Mesenteric fat pad (tissue), 1 donor: ENCODE measurements at places on chromosomes 7 and 10. TPM values are rescaled to one million over a fixed set of nuclear protein-coding genes. Genes with fewer than 3 reads are reported as not detected.

GRCh38 chr10:17443707-17444387 lies 10.5 kb downstream of the ST8SIA6 start:
- no peak for DNase-seq

The CNTNAP2 gene
- total RNA-seq = 1.3 TPM

- DNase-seq = no peak
Measured at GRCh38 chr7:111074071-111074747, 16.7 kb upstream of the LRRN3 start.

DNA sequence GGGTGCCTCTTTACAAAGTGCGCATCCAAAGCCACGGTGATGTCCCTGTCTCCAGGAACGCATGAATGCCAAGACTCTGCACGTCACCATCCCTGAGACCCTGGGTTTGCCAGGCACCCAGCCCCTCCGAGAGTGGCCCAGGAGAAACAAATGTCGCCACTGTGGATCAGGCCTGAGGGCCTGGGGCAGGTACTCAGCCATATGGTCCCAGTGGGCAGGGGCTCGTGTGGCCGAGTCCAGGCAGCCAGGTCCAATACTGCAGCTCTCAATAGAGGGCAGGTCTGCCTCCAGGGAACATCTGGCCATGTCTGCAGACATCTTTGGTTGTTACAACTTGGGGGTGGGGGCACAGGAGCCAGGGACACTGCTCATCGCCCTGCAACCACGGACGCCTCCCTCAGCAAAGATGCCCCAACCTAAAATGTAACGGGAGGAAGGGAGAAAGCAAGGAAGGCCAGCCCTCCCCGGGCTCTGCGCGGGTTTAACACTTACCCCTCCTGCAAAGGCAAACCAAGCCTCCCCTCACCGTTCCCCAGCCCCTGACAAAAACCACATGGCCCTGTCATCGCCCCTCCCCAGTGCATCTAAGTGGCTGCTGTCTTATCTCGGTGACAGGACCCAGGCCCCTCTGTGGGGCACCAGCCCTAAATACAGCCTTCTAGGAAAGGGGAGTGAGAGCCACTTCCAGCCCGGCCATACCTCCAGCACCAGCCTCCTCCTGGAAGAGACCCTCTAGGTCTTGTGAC lies 10.3 kb upstream of the PAPOLB start:
- peak; percentile 88 for DNase-seq

DNA sequence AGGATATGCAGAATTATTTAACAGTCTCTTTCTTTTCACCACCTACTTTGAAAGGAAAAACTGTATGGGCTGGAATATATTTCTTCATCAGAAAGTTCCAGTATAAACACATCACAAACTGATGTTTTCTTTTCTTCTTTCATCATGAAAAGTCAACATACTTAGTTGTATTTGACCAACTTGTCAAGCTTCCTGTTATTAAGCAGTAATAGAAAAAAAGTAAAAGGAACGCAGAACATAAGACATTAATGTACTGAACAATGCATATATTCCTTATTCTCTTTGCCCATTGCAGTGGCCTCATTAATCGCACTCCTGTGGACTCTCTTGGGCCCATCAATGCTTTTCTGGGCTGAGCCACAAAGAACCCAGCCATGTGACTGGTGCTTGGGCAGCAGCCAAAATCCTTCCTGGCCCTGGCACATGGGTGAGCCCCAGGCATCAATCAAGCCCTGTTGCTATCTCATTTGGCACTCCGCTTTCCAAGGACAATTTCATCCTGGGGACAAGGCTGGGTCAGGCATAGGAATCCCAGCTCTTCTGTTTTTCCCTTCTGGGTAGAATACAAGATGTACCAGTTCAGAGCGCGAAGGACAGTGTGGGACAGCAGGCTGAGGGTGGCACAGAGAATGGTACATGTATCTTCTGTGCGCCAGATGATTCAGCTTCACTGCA lies 42.3 kb downstream of the RHOBTB1 start:
- DNase-seq = no peak

DNA sequence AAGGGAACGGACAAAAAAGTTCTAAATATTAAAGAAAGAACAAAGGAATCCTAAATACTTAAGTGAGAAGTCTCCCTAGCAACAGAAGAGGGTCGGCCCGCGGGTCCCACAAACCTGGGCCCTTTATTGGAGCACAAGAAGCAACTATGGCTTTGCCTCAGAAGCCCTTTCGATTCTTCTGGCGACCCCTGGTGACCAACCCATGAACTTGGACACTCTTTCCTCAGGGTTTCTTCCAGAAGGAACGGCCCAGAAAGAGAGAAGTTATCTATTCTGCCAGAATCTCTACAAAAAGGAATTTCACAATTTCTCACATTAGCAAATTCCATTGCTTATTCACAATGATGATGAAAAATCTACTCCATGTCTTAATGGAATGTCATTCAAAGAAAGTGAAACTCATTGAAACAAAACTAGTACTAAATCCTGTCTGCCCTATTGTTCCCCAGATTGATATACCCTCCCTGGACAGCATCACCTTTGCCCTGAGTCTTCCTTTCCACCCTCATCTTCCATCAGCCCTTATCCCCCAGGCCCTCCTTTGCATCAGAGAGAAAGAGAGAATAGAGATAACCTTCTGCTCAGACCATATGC lies 43.7 kb downstream of the CPVL start:
- no peak for DNase-seq

The ITIH2 gene
- total RNA-seq = not detected

The GDF2 gene
- total RNA-seq = not detected

- DNase-seq = no peak
Measured at GRCh38 chr7:20653636-20654035, 38.2 kb downstream of the ABCB5 start.

The DGKI gene
- 10.1 TPM for total RNA-seq

- DNase-seq = no peak
Measured at GRCh38 chr7:46210467-46210866, 289.4 kb upstream of the IGFBP3 start.

- DNase-seq = no peak
Measured at GRCh38 chr10:78264361-78264760, 230.7 kb downstream of the RPS24 start.

The NPC1L1 gene
- 0.29 TPM for total RNA-seq

The MBL2 gene
- total RNA-seq = not detected

DNA sequence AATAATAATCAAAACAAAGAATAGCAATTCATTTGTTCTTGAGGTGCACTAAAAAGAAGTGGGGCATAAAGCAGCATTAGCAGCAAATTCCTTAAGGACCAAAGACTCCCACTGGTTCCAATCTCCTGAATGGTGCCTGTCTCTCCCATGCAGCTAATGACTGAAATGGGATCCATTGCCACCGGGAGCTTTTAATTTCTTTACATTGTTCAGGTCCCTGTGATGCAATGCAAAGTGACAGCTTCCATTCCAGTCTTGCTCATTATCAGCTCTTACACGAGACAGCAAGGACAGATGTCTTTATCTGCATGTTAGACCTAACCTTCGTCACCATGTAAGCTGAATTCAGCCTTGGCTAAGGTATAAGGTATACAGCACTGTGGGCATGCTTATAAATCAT lies 148.1 kb downstream of the POU6F2 start:
- DNase-seq = no peak

GRCh38 chr10:25059990-25060389 lies 43.6 kb downstream of the THNSL1 start:
- DNase-seq = no peak

The DENND2A gene
- total RNA-seq = 24.6 TPM

The PKD1L1 gene
- total RNA-seq = 0.58 TPM

- no peak for DNase-seq
Measured at GRCh38 chr7:1979591-1980560, 252.9 kb downstream of the MAD1L1 start.

The ABCB4 gene
- total RNA-seq = 1.3 TPM

DNA sequence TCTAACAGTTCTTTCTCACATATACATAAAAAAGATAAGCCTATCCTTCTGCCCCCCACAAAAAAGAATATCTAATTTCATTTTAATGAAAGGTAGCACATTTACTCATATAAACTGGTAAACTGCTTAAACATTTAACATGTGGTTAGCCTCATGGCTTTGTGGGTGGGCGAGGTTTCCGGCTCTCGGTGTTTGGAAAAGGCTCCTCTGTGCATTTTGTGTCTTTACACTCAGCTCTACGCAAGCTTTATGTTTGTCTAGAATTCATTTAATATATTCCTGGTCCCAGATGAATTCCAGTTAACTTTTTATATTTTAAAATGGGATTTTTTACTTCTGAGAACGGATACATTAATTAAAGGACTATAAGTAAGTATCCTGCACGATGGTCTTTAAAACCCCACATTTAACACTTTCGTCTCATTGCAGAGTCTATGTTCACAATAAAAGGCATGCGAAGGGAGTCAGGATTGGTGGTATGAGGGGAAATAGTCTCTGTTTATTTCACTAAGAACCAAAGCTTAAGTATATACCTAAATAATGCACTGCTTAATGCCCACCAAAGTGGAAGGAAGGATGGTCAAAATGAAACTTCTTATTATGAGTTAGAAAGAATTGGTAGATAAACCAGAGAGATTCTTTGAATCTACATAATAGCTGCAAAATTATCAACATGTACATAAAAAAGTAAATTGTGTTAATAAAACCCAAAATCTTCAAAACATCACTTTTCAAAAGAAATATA lies 197.2 kb downstream of the CRPPA start:
- DNase-seq = no peak
